IMR-90 (cell line): ENCODE measurements at places on chromosomes 3 and 15. TPM values are rescaled to one million over a fixed set of nuclear protein-coding genes. Genes with fewer than 3 reads are reported as not detected.
A peak's percentile ranks its signal among the peaks of the same experiment; 100 is the strongest.

CLRN1 gene
- total RNA-seq: not detected in 2 replicates

ISLR2 gene
- total RNA-seq: not detected in 2 replicates

PLCH1 gene
- total RNA-seq: not detected in 2 replicates

TRIM42 gene
- total RNA-seq: not detected in 2 replicates

CYP8B1 gene
- not detected in 2 replicates for total RNA-seq

PPP2R3A gene
- 37.3 and 46.7 TPM in 2 replicates for total RNA-seq

TGFBR2 gene
- total RNA-seq: 87.5 and 89.7 TPM in 2 replicates

SLC22A14 gene
- under 0.01 TPM in 1 of 2 replicates, not detected in the other for total RNA-seq

HIGD2B gene
- not detected in 2 replicates for total RNA-seq

SUCNR1 gene
- total RNA-seq: not detected in 2 replicates

TM4SF18 gene
- total RNA-seq: under 0.01 TPM in 1 of 2 replicates, not detected in the other

FAM174B gene
- 0.18 and 0.56 TPM in 2 replicates for total RNA-seq

MYL3 gene
- not detected in 2 replicates for total RNA-seq

GRCh38 chr3:127652246-127652995 is 20.3 kb upstream of the ABTB1 start:
- peak; percentile 50 for DNase-seq

DNA sequence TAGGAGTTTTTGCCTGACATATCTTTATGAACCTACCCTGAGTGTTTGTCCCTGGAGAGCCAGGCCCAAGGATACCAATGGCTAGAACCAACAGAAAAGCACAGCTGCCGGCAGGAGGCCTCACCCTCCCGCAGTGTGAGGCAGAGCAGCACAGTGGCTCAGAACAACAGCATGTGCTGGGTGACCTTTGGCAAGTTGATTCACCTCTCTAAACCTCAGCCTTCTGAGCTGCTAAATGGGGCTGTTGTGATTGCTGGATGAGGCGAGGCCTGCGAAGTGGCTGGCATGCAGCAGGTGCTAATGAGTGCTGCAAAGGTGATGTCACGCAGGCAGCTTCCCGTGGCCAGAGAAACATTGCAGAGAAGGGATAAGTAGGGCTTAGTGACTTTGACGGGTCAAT is 23.3 kb downstream of the IDH2 start:
- no peak for DNase-seq

GRCh38 chr15:56244811-56245576 is 1.3 kb upstream of the RFX7 start:
- DNase-seq: no peak

GRCh38 chr3:32564195-32564594 is 6.5 kb downstream of the DYNC1LI1 start:
- DNase-seq: no peak

- no peak for DNase-seq
Observed at GRCh38 chr3:107990926-107991325, 99.9 kb downstream of the CD47 start.

DNA sequence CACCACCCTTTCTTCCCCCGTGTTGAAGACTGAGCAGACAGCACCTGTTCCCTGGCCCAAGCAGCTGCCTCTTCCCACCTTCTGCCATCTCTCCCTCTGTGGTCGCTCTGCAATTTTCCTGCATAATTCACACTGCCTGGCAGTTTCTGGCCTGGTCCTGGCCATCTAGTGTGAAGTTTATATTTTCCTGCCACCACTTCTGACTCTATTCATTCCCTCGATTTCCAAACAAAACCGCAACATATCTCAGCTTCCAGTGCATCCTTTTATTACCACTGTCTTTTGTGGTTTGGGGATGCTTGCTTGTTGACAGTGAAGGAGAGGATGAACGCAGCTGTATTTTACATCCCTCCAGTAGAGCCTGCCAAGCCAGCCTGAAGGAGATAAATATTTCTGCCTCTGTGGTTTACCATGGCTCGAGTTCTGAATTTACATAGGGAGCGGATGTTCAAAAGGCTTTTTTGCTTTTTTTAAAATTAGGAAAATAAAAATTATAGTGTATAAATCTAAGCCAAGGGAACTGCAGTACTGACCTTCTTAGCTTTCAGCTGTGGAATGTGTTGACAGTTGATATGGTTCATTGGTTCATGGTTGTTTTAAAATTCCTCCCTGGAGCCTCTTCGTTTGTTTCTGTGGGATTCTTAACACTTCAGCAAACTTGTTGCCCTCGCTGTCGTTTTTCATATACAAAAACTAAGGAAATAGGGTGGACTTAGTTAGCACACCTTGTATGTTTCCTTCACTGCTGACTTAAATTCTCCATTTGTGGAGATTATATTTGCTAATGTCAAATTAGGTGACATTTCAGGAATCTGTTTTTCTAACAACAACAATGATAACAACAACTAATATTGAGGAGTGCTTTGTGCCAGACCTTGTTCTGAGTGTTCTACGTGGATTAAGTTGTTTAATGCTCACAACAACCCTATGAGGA is 250.5 kb downstream of the ADAMTSL3 start:
- DNase-seq: peak; percentile 59

GRCh38 chr3:70138606-70139005 is 139.1 kb downstream of the SAMMSON start:
- DNase-seq: no peak

GRCh38 chr3:42498034-42498433 is 4.4 kb upstream of the VIPR1 start:
- DNase-seq: no peak

GRCh38 chr3:100525753-100526612 is 33.6 kb downstream of the TMEM45A start:
- peak; percentile 79 for DNase-seq

DNA sequence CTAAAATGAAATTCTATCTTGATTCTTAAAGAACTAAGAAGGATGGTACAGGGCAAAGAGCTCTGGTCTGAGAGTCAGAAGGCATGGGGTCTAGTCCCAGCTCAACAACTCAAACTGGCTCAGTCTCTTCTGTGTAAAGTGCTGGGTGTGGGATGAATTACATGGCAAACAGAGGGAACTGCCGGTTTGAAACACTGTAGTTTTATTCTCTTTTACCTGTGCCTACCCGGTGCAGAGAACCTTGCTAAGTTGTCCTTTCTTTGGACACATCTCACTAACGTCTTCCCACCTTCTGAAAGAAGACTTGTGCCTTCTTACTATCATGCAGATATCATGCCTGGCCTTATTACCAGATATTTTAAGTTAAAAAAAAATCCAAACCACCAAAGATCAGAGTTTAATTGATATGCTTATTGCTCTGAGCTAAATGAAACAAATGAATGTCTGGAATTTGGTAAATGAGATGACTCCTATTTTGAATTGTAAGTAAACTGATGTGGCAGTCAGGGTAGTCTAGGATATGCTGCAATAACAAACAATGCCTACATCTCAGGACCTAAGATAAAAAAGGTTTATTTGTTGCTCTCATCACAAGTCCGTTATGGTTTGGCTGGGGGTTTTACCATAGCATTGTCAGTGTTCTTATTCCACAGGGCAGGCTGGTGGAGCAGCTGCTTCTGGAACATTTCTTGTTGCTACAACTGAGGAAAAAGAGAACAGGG is 12.5 kb upstream of the RARRES1 start:
- no peak for DNase-seq

- peak; percentile 35 for DNase-seq
Observed at GRCh38 chr3:140629357-140630137, 48.3 kb upstream of the TRIM42 start.

- DNase-seq: peak; percentile 98
Observed at GRCh38 chr15:39270934-39271333, 309.9 kb upstream of the THBS1 start.

DNA sequence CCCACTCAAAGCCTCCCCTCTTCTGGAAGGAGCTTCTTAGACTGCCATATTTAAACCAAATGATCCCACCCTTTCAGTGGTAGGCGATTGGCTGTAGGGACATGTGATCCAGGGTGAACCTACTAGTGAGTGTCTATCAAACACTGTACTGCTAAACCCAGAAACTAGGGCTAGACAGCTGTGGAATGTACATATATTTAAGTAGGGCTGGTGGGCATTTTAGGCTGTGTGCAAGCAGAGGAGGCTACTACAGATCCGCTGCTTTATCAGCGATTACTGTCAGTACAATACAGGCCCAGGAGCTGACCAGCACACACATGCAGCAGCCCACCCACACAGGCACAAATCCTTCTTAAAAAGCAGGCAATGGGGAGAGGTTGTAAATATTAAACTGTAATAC is 15.4 kb upstream of the LARP6 start:
- DNase-seq: no peak

- no peak for DNase-seq
Observed at GRCh38 chr15:37594417-37594816, 340.0 kb upstream of the TMCO5A start.

GRCh38 chr3:88291486-88291885 is 141.7 kb downstream of the C3orf38 start:
- no peak for DNase-seq

DNA sequence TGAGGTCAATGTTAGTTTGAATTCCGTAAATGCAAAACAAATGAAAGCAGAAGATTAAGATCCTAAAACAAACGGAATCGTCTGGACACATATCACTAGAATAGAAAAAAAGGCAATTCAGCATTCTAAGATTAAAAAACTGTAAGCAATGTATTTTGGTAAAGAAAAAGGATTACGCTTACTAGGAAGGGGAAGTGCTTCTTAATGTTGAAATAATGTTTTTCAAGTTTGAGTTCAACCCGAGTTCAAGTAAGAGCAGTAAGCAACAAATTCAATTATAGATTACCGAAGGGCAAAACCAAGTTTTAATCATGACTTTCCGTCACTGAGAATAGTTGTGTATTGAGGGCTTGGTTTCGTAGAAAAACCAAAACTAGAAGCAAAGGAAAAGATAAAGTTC is 637 bp downstream of the CIP2A start:
- DNase-seq: no peak

GRCh38 chr3:5442106-5442785 is 254.7 kb downstream of the EDEM1 start:
- DNase-seq: no peak

- peak; percentile 51 for DNase-seq
Observed at GRCh38 chr15:40930430-40931299, 1.5 kb downstream of the DLL4 start.

- no peak for DNase-seq
Observed at GRCh38 chr3:5488771-5489170, 301.3 kb downstream of the EDEM1 start.

DNA sequence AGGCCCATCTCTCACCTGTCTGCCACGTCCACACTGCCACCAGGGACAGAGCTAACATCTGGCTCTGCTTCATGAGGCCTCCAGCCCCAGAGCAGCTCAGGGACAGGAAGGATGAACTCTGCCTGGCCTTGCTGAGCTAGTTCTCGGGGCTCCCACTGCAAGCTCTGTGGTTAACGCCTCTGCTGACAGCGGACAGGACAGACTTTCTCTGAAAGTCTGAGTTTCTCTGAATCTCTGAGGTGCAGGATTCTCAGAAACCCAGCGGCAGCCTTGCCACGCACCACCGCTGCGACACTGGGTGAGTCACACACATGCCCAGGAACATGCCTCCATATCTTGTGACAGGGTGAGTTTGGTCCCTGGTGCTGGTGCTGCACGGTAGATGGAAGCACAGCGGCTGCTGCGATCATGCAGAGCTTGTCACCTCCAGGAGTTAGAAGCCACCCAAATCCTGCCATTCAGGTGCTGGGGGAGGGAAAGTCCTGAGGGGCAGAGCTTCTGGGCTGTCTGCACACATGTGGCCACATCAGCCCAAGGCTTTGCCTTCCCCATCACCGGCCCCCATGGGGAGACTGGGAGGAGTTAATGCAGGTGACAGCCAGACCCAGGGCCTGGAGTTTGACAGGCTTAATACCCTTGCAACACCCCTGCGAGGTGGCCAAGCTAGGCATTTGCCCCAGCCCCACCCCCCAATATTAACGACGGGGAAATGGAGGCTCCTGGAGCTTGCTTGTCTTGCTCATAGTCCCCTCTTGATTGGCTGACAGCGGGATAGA is 267.0 kb downstream of the PLCL2 start:
- no peak for DNase-seq
